ENCODE measurements at places on chromosomes 6 and 20.

- DNase-seq, result no peak
Observed at GRCh38 chr20:20466341-20466879, 98.5 kb downstream of the INSM1 start.

- DNase-seq, result no peak
Observed at GRCh38 chr6:42758756-42759430, 13.0 kb upstream of the TBCC start.

GRCh38 chr6:21679761-21680265, 86.3 kb downstream of the SOX4 start:
- DNase-seq, result peak; percentile 33

DNA sequence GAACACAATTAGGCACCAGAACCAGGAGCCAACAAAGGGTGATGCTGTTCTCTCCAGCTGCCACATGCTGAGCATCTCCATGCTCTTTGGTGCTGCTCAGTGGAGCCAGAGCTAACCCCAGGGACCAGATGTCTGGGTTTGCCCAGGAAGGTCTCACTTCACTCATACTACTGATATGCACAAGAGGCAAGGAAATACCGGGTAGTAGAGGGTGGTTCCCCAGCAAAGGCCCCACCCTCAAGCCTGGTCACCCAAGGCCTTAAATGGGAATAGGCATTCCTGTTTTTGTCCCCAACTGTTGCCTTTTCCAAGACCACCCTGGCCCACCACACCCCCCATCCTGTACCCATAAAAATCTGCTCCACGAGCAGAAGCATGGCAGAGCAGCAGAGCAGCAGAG, 204.5 kb upstream of the TAB2 start:
- DNase-seq, result no peak

GRCh38 chr6:138545621-138545980, 46.3 kb upstream of the NHSL1 start:
- DNase-seq, result peak; percentile 87

Measured in MG63 (cell line).